Activated CD4-positive, CD25-positive, alpha-beta regulatory T cell treated with anti-CD3 and anti-CD28 coated beads, Interleukin-2, amount 50 U/mL, for 16 hours (primary cell): ENCODE measurements at places on chromosomes 16 and 17.
A peak's percentile ranks its signal among the peaks of the same experiment; 100 is the strongest.

DNA sequence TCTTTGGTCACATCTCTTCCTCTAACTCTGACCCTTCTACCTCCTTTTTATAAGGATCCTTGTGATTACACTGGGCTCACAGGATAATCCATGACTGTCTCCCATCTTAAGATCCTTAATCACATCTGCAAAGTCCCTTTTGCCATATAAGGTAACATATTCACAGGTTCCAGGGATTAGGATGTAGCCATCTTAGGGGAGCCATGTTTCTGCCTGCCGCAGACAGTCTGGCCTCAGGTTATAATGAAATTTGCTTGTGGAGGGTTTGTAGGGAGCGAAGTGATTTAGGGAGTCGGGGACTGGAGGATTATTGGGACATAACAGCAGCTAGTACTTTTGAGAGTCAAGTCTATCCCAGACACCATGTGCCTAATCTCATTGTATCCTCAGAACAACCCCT lies 7.7 kb downstream of the EEF2K start:
- DNase-seq = no peak

- DNase-seq = no peak
Measured at GRCh38 chr16:66874079-66874775, 6.1 kb upstream of the PDP2 start.

DNA sequence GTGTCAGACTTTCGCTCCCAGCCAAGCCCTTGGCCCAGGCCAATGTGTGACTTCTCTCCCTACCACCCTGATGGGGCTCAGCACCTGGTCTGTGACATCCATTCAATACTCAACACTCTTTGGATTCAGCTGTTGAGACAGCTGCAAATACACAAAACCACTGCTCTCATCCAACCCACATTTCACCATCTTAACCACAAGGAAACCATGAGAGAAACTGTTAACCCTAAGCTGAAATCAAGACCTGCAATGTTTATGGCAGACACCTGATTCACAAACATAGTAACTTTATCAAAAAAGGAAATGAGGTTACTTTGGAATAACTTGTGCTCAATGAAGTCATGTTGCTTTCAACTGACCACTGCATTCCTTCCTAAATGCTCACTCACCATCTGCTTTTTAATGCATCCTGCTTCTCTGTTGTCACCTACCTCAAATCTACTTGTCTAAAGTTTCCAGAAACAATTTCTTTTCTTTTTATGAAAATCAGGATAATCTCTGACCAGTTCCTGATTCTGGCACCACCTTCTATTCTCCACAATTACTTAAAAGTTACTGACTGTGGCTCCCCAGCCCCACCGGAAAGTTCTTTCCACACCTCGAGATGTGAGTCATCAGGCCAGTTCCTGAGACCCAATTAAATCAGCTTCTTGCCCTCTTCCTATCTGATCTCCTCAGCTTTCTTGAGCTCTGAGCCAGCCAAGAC lies 88.2 kb downstream of the NOG start:
- DNase-seq = no peak

GRCh38 chr16:67801241-67801640 lies 5.1 kb downstream of the RANBP10 start:
- no peak for DNase-seq

- no peak for DNase-seq
Measured at GRCh38 chr16:3152991-3153368, 18.2 kb downstream of the ZNF213 start.

GRCh38 chr16:81752225-81752875 lies 26.7 kb upstream of the PLCG2 start:
- DNase-seq = no peak

- DNase-seq = no peak
Measured at GRCh38 chr17:13785981-13786598, 184.4 kb upstream of the HS3ST3A1 start.

- no peak for DNase-seq
Measured at GRCh38 chr16:72807245-72807644, 240.7 kb downstream of the ZFHX3 start.

DNA sequence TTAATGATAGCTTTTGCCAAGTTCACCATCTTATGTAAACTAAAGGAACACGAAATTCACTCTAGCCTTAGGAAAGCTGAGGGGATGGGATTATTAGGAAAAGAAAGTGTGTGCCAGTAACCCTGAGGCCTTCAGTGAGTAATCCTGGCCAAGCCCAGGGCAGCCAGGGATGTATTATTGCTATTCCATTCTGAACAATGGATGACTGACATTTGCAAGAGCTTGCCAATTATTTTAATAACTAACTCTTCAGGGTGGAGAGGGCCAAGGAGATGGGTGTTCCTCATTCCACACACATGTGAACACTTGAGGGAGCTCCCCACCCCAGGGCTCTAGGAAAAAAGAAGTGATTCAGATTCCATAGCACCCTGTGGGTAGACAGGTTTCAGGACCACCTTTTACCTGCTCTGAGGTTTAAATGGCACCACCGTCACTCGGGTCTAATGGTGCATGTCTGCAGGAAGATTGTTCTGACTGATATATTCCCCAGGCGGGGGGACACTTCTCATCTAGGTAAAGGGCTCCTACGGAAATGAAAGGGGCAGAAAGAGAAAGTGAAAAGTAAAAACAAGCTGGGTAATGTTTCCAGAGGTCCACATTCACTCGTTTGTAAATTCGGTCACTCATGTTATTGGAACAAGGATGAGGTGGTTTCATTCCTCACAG lies 41.5 kb downstream of the TK2 start:
- DNase-seq = no peak

DNA sequence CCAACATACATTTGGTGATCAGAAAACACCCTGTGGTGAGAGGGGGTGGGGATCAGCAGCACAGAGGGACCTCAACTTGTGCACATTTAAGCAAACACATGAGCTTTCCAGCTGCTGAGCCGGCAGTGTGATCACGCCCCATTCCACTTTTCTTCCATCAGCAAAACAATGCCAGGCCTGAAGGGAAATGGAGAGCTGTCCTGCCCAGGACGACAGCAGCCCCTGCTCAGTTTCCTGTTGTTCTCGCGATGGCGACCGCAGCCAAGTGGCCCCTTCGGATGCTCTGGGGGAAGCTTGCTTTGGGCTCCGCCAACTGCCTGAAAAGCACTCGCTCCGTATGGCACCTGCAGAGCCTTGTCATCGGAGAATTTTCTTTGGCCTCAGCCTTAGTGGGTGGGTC lies 272.3 kb downstream of the FOXL1 start:
- DNase-seq = no peak

DNA sequence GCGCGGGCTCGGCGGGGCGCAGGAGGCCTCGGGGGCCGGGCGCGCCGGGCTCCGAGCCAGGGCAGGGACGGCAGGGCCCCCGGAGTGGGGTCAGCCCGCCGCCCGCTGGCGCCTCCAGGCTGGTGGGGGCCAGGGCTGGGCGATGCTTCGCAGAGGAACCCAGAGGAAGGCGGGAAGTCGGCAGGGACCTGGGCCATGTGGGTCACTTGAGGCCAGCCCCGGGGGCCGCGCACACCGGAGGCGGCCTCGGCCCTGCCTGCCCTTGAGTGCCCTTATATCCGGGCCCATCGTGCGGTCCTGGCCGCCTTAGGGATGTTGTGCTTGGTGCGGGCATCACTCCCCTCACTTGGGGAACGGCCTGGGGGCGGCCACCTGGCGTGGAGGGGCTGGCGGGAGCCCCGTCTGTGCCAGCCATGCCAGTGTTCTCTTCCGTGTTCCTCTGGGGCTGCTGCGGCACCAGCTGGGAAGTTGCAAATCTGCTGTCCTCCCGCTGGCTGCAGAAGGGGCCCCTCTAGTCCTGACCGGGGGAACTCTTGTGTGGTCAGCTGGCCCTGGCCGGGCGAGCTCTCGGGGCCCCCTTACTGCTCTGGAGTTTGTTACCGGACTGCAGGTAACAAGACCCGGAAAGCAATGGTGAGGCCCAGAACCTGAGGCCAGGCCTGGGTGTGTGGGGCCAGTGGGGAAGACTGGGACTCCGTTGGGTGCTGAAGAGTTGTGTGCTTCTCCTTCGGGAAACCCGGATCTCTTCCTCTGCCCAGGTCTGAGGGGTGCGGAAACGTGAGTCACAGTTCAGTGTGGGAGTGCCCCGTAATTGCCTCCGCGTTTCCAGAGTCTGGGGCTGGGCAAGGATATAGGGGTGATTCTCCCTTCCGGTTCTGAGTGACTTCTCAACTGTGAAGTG lies 849 bp downstream of the CAPN15 start:
- DNase-seq = no peak

GRCh38 chr17:78484271-78485246 lies 92.6 kb downstream of the DNAH17 start:
- DNase-seq = peak; percentile 32

DNA sequence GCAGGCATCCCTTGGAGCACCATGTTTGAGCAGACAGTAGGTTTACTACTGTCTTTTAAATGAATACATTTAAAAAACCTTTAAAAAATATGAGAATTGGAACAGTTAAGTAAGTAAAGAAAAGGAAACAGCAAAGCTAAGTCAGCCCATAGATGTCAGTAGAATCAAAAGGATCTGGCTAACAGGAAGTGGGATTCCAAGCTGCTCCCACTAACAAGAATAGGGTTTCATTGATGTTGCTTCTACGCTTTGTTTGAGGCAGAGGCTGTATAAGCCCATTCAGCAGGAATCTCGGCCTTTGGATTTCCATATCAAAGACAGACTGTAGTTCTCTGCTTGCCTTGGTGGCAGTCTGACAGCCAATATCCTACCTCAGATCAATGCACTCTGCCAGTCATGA lies 122.9 kb upstream of the ELAC2 start:
- no peak for DNase-seq

DNA sequence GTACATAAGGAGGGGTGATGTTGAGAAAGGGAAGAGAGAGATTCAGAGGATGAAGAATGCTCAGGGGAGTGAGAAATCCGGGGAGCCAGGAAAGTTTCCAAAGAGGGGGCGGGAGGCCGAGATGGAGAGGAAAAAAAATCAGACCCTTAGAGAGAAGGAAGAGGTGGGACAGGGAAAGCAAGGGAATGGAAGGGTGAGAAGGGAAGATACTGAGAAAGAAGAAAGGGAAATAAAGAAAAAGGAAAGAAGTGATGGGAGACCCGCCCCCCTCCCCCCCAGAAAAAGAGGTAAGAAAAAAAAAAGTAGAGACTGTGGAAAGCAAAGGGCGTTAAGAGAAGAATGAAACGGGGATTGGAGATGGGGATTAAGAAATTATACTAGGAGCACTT lies 507 bp downstream of the DYNLRB2 start:
- no peak for DNase-seq

GRCh38 chr17:28807925-28808634 lies 34.5 kb downstream of the FAM222B start:
- DNase-seq = no peak

DNA sequence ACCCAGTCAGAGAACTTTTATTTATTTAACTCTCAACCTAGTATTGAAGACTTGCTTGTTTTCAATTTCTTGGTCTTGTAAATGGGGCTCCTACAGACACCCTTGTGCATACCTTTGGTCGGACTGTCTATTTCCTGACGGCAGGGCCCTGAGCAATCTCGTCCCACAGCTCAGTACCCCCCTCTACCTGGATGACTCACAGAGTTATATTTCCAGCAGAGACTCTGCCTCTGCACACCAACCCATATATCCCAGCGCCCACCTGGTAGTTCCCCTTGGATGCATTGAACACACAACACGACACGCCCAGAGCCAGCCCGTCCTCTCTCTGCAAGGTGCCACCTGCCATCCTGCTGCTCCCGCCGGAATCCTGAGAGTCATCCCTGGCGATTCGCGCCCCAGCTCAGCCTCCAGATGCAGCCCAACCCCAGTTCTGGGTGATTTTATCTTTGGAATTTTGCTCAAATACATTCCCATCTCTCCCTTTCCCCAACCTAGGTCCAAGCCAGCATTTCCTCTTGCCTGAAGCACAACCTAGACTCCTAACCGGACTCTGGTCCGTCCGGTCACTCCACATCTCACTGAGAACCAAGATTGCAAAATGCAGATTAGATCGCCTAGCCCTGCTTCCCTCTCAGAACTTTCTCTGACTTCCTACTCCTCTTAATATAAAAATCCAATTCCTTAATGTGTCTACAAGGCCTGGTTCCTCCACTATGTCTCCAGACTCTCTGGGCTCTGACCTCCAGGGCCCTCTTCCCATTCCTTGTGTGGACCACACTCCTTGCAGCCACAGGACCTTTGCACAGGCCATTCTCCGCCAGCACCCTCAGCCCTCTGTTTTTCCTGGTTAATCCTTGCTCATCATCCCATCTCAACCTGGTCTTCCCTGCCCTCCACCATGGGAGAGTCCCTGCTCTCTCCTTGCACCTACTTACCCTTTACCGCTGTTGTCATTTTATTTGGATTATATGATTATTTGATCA lies 129.2 kb downstream of the SEC14L1 start:
- DNase-seq = no peak

- DNase-seq = no peak
Measured at GRCh38 chr17:50289991-50290702, 15.9 kb downstream of the TMEM92 start.

- no peak for DNase-seq
Measured at GRCh38 chr16:29687755-29688154, 8.8 kb downstream of the QPRT start.

GRCh38 chr17:33436321-33436720 lies 143.2 kb upstream of the ASIC2 start:
- no peak for DNase-seq

DNA sequence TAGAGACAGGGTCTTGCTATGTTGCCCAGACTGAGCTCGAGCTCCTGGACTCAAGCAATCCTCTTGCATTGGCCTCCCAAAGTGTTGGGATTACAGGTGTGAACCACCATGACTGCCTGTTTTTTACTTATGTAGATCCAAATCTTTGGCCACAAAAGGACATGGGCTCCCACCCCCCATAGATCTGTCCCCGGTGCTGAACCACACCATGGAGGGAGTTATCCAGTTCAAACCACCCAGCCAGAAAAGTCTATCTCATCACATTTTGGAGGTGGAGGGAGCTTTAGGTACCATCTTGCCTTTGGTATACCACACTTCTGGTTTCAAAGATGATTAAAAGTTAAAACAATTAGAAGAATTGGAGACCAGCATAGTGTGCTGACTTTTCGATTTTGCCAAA lies 26.2 kb downstream of the SHISA9 start:
- no peak for DNase-seq

DNA sequence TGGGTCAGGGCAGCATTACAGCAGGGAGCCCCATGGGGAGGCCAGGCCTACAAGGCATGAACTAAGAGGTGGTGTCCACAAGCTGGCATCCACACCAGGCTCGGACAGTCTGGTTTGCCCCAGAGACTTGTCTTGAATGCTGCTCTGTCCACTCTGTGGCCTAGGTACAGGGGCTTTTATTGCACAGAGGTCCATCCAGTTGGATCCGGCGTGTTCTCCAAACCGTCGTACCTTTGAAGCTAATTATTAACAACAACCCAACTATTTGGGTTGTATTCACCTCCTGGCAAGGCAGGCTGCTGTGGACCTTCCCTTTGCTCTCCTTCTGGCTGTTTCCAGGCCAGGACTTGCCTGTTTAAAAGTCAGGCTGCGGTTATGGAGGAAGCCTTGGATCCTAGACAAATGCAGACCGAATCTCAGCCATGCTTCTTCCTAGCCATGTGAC lies 123.4 kb downstream of the CLEC16A start:
- no peak for DNase-seq

GRCh38 chr16:30904114-30904780 lies 7.8 kb downstream of the CTF1 start:
- DNase-seq = no peak

GRCh38 chr16:89201439-89202377 lies 1.4 kb upstream of the SLC22A31 start:
- peak; percentile 56 for DNase-seq
